ENCODE measurements at places on chromosomes 5 and 9.

- DNase-seq, result peak; percentile 4
Observed at GRCh38 chr9:96327694-96328352, 25.8 kb upstream of the HSD17B3 start.

- no peak for DNase-seq
Observed at GRCh38 chr9:81579381-81579780, 110.0 kb downstream of the TLE1 start.

DNA sequence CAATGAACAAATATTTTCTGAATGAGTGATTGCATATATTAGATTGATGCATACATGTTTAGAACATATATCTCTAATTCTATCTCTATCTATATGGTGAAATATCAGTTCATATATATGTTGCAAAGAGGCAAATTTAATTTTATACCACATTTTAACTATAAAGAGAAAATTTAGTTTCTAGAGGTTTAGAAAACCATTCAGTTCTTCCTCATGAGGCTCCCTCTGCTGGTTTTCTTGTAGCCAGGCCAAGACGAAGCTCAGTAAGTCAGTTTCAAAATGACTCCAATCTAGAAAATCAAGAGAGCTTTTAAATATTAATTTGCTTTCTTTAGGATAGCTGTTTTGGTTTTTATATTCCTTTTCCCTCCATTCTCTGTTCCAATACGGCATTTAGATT, 312.1 kb downstream of the TMEM232 start:
- DNase-seq, result no peak

DNA sequence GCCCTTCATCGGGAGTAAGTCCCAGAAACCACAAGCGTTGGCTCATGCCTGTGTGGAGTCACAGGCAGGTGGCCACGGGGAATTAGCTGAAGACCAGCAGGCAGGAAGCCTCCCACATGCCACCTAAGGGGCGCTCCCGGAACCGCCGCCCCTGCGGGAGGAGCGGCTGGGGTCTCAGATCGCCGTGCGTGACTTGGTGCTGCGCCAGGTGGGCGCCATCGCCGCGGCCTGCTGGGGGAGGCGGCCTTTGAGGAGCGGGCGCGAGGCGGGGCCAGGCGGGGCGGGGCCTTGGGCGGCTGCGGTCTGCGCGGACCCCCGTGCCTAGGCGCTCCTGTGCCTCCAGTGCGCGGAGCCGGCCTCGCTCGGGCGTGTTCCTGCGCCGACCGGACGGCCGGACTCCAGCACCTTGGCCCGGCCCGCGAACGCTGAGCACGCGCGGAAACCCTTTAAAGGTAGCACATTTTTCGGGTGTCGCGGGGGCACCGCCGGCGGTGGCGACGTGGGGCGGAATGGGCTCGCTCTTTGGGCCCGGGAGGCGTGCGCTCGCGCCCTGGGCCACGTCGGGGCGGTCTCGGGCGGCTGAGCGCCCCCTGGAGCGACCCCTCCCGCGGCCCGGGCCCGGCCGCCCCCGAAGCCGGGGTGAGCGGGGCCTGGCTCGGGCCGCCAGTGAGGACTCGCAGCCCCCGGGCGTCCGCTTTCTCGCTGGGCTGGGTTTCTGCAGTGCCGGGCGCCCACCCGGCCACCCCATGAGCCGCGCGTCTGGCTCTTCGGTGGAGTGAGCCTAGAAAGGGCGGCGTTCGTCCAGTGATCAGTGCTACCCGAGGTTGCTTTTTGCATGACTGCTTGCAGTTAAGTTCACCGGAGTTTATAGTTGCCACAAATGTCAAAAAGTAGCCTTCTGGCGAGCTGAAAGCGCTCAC, 24.5 kb downstream of the LECT2 start:
- DNase-seq, result peak; percentile 32

DNA sequence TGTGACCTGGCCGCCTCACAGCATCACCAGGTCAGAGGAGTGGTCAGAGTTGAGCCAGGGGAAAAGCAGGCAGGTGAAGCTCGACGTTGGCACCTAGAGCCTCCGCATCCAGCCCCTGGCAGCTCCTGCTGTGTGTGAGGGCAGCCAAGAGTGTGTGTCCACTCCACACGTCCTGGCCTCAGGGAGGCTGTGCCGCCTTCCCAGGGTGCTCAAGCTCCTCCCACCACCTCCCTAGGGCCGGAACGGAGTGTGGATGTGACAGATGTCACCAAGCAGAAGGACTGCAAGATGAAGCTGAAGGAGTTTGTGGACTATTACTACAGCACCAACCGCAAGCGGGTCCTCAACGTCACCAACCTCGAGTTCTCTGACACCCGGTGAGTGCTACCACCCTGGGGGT, 72.5 kb downstream of the PHF2 start:
- DNase-seq, result no peak

DNA sequence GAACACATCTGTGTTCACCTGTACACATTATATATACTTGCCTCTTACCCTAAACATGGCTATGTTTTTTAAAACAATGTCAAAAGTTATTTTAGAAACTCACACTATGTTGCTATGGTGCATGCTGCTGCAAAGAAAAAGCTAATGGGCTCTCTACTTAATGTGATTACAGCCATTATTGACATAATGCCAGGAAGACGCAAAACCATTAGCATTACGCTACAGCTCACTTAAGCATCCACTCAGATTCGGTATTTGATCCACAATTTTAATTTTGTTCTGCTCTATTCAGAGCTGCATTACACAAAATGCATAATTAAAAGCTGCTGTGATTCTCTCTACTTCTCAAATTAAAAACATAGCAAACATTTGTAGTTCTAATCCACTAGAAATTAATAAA, 395.2 kb downstream of the BNC2 start:
- no peak for DNase-seq

- DNase-seq, result no peak
Observed at GRCh38 chr9:121503444-121503843, 3.8 kb upstream of the GGTA1 start.
